A673 (cell line): ENCODE measurements at places on chromosomes 4 and X. TPM values are rescaled to one million over a fixed set of nuclear protein-coding genes. Genes with fewer than 3 reads are reported as not detected.

Gene FGFBP2
- total RNA-seq = not detected in 2 replicates

Gene SPIN2A
- total RNA-seq = 3.4 and 3.7 TPM in 2 replicates

Gene GABRE
- total RNA-seq = not detected in 2 replicates

Gene PSMD10
- total RNA-seq = 49.6 and 52.0 TPM in 2 replicates

Gene SLC6A14
- not detected in 2 replicates for total RNA-seq

Gene MAMLD1
- total RNA-seq = 3.2 and 4.0 TPM in 2 replicates

Gene MAGEC2
- not detected in 2 replicates for total RNA-seq

Gene COX7B2
- not detected in 2 replicates for total RNA-seq

- H3K4me3 ChIP-seq = no peak overlapping the region
- H3K27ac ChIP-seq = no peak overlapping the region
- H3K4me1 ChIP-seq = no peaks in the 10 kb centered on the region
- no peaks in the 10 kb centered on the region for H3K36me3 ChIP-seq
Observed at GRCh38 chr4:93359586-93359985, 469.0 kb upstream of the ATOH1 start.

- DNase-seq = no peak
- H3K27ac ChIP-seq = no peak overlapping the region
- H3K27me3 ChIP-seq = no peaks in the 10 kb centered on the region
- H3K4me1 ChIP-seq = no peaks in the 10 kb centered on the region
Observed at GRCh38 chrX:88903989-88904718, 157.1 kb downstream of the CPXCR1 start.

DNA sequence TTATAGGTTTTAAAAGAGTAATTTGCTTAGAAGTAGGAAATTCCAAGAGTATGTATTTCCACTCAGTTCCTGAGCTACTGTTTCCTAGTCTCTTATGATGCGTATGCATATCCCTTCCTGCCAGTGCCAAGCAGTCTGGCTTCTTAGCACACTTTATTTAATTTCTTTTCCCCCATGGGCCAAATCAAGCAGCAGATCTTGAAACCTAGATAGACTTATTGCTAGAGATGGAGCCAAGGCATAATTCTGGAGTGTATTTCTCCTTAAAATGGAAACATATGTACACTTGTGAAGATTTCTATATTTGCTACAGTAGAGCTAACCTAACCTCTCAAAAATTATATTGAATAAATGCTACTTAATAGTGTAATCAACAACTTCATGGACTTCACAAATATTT is 2337.6 kb downstream of the PCDH7 start:
- H3K4me1 ChIP-seq = no peaks in the 10 kb centered on the region
- H3K36me3 ChIP-seq = no peaks in the 10 kb centered on the region
- no peaks in the 10 kb centered on the region for H3K27me3 ChIP-seq
- no peak overlapping the region for H3K27ac ChIP-seq

GRCh38 chr4:122921971-122922876 is at the start of gene NUDT6:
Gene NUDT6, minus strand, starts transcription at chr4:122922597. Its CDS starts 25 bp downstream, at chr4:122922572.
- no peaks in the 10 kb centered on the region for H3K36me3 ChIP-seq
- peak within 1 kb of the TSS; percentile 71 for H3K4me3 ChIP-seq
- peaks cover 15% of the 10 kb centered on the region for H3K4me1 ChIP-seq
- H3K27me3 ChIP-seq = no peaks in the 10 kb centered on the region

- DNase-seq = no peak
- no peak overlapping the region for H3K4me3 ChIP-seq
- H3K27ac ChIP-seq = no peak overlapping the region
- H3K27me3 ChIP-seq = no peaks in the 10 kb centered on the region
Observed at GRCh38 chr4:113550510-113550909, 211.0 kb downstream of the CAMK2D start.

DNA sequence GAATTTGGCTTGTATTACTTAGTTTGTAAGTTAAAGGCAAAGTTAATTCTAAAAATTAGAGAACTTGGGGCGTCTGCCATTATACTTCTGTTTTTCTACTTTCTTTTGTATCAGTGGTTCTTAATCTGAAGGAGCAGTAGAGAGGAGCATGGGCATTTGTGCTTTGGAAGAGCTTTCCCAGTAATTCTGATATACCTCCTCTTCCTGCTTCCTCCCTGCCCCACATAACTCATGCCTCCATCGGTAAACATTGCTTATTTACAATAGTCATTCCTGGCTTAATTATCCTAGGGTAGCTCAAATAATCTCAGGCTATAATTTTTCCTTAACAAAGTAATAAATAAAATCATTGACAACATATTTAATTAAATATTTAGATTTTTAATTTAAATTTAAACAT is 37.1 kb upstream of the SPARCL1 start:
- H3K27ac ChIP-seq = no peak overlapping the region
- H3K4me3 ChIP-seq = no peak overlapping the region
- no peaks in the 10 kb centered on the region for H3K27me3 ChIP-seq
- no peak for DNase-seq
- H3K36me3 ChIP-seq = no peaks in the 10 kb centered on the region
- H3K4me1 ChIP-seq = no peaks in the 10 kb centered on the region

DNA sequence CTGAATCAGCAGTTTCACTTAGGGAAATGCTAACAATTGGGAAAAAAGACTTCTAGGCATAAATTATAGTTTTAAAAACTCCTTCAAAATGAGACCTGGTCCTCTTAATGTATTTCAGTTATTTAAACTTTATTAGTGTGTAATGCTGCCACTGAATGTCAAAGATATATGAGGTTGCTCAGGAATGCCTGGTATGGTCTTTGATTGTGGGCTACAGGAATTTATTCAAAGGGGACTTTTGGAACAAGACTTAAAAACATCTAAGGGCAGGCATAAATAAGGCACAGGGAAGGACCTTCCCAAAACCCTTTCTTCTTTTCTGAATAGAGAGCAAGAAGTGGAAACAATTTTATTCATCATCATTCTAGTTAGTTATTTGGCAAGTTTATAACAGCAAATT is 439.1 kb downstream of the TLL1 start:
- DNase-seq = no peak
- H3K4me1 ChIP-seq = no peaks in the 10 kb centered on the region
- H3K36me3 ChIP-seq = no peaks in the 10 kb centered on the region
- H3K27me3 ChIP-seq = no peaks in the 10 kb centered on the region

GRCh38 chrX:133881007-133881406 is 104.4 kb downstream of the GPC3 start:
- no peak for DNase-seq
- no peak overlapping the region for H3K27ac ChIP-seq
- H3K4me1 ChIP-seq = no peaks in the 10 kb centered on the region
- no peaks in the 10 kb centered on the region for H3K36me3 ChIP-seq
- no peak overlapping the region for H3K4me3 ChIP-seq
- peaks cover 11% of the 10 kb centered on the region for H3K27me3 ChIP-seq

DNA sequence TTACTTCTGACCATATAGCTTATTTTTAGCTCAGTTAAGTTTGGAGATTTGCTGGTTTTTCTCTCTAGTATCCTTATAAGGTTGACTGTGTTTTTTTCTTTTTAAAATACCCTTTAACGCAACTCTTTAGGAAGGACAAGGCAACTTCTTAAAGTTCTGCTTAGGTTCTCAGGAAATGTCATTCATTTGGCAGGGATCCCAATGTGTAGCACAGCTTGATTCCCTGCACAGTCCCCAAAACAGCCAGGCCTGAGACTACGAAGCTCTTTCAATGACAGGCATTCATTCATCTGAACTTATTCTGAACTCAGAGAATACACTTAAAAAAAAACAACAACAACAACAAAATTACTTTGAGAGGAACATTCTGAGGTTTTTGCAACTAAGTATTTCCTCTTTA is 1765.8 kb downstream of the PCDH7 start:
- no peak overlapping the region for H3K4me3 ChIP-seq
- H3K36me3 ChIP-seq = no peaks in the 10 kb centered on the region

DNA sequence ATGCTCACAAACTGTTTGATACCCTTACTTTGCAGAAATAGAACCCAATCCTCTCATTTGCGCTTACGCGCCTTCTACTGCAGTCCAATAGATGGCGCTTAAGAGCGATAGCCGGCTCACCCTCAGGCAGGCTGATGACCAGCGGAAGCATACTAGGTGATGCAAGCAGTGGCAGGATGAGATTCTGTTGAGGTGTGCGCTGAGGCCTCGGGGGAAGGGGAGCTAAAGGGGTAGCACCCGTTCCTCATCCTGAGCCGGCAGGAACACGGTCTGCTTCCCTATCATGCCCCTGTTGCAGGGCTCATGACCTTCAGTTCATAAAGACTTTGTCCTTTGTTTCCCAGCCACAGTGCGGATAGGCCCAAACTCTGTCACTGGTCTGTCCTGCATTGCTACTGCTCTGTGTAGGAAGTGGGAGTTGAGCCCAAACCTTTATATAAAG is 628.9 kb downstream of the TLL1 start:
- H3K27me3 ChIP-seq = no peaks in the 10 kb centered on the region
- H3K27ac ChIP-seq = no peak overlapping the region
- no peaks in the 10 kb centered on the region for H3K36me3 ChIP-seq
- peak; percentile 52 for DNase-seq

DNA sequence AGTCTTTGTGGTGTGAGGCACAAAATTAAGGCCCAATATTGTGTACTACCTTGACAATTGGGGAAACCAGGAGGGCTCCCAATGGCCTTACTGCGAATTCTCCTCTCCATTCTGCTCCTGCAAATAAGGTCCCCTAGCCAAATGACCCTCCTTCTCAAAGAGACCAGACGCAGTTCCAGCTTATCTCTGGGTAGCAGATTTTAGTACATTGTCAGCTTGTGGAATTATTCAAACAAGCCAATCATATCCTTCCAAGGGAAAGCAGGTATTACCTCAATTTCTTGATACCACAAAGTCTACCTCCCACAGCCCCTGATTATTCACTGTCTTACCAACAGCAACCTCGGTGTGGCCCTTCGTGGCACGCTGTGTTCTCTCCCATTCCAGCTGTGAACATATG is 7.8 kb upstream of the ZBTB33 start:
- peaks cover 14% of the 10 kb centered on the region for H3K27me3 ChIP-seq
- no peak overlapping the region for H3K4me3 ChIP-seq
- no peak for DNase-seq
- H3K27ac ChIP-seq = no peak overlapping the region

DNA sequence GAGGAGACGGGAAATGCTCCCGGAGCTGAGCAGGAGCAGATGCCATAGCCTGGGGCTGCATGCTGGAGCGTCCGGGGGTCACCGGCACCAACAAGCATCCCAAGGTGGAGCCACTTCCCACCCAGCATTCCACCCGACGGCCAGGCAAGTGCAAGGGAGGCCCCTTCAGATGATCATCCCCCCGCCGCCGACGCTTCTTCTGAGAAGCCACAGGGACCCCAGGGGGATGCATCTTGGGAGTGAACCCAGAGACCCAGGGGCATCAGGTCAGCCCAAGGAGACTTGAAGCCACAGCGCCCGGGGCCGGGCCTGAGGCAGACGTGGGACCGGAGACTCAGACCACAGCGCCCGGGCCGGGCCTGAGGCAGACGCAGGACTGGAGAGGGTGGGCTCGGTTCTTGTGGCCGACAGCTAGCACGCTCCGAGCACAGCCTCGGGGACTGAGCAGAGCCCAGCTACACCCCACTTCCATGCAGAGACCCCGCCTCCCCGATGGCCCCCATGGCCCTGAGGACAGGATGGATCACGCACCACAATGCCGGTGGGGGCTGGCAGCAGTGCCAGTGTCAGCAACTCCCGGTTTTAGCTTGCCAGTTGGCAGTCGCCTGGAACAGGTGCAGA is 33.0 kb upstream of the CPLX1 start:
- H3K27ac ChIP-seq = no peak overlapping the region
- no peak overlapping the region for H3K4me3 ChIP-seq
- no peaks in the 10 kb centered on the region for H3K4me1 ChIP-seq
- peaks cover 16% of the 10 kb centered on the region for H3K36me3 ChIP-seq
- DNase-seq = no peak

- no peaks in the 10 kb centered on the region for H3K36me3 ChIP-seq
- DNase-seq = no peak
- H3K27ac ChIP-seq = no peak overlapping the region
- H3K4me1 ChIP-seq = no peaks in the 10 kb centered on the region
- H3K4me3 ChIP-seq = no peak overlapping the region
- peaks cover 68% of the 10 kb centered on the region for H3K27me3 ChIP-seq
Observed at GRCh38 chr4:1402021-1402515, 4.2 kb downstream of the NKX1-1 start.

GRCh38 chrX:130575831-130576389 is 174.1 kb downstream of the RBMX2 start:
- no peak overlapping the region for H3K27ac ChIP-seq
- no peaks in the 10 kb centered on the region for H3K27me3 ChIP-seq
- no peaks in the 10 kb centered on the region for H3K36me3 ChIP-seq
- DNase-seq = peak; percentile 41
- H3K4me3 ChIP-seq = no peak overlapping the region
- no peaks in the 10 kb centered on the region for H3K4me1 ChIP-seq

DNA sequence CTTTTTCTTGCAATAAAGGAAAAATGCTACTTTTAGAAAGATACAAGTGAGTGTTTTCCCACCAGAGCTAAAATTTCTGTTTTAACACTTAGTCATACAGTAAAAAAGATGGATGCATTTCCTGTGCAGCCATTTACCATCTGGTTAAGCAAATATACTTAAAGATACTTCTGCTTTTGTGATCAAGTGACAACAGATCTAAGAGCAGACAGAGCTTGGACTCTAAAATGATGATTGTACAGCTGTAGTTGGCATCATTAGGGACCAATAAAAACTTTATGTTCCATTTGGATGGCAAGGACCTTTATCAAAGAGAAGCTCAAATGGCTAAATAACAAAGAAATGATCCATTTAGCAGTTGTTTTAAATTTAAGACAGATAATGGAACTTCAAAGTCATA is 270.8 kb downstream of the FSTL5 start:
- H3K36me3 ChIP-seq = no peaks in the 10 kb centered on the region
- DNase-seq = no peak

DNA sequence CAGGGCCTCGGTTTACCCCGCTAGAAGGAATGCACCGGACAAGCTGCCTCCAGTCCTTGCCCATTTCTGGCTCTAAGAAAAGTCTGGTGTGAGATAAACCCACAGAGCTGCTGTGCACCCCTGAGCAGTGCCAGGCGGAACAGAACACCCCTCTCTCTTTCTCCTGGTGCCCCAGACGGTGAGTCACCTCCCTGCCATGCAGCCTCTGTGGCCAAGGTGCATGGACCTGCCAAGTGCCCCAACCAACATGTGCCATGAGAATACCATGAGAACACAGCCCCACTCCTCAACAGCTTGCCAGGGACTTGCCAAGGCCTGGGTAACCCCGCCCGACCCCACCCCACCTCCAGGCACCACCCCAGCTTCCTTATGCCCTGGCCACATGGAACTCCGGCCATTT is 47.7 kb upstream of the MAN2B2 start:
- no peak overlapping the region for H3K4me3 ChIP-seq
- H3K36me3 ChIP-seq = no peaks in the 10 kb centered on the region
- no peak for DNase-seq
- no peaks in the 10 kb centered on the region for H3K4me1 ChIP-seq
- H3K27me3 ChIP-seq = peaks cover 11% of the 10 kb centered on the region
